Naive B cell (primary cell): ENCODE measurements at places on chromosomes 3 and 15. TPM values are rescaled to one million over a fixed set of nuclear protein-coding genes. Genes with fewer than 3 reads are reported as not detected.
A peak's percentile ranks its signal among the peaks of the same experiment; 100 is the strongest.

DNA sequence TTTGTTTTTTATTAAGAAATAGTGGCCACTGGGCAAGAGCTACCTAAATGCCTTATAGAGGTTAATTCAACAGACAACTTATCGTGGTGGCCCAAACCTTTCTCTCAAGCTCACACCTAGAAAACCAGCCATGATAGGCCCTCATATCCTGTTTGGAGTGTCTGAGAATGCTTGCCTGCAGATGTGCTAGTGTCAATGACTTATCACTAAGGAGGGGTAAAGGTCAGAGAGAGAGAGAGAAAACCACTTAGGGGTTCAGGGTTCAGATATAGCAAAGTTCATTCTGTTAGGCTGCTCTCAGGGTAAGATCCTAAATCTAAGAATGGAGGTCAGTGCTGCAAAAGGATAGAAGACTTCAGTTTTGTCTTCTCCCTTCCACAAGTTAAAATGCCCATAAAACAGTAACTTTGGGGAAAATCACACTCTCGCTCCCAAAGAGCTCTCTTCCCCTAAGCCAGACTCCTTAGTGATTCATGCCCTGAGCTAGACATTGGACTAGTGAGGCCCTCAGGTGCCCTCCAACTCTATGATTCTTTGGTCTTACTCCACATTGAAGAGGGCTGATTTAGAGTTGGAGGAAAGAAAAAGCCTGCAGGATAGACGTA lies 30.3 kb upstream of the B3GNT5 start:
- no peak for DNase-seq

GRCh38 chr3:21920421-21920861 lies 169.4 kb upstream of the ZNF385D start:
- no peak for DNase-seq

- no peak for DNase-seq
Observed at GRCh38 chr3:55507808-55508207, 20.7 kb upstream of the WNT5A start.

GRCh38 chr3:11288786-11289637 lies 16.8 kb downstream of the ATG7 start:
- peak; percentile 74 for DNase-seq

GRCh38 chr15:40046721-40047414 lies 7.9 kb upstream of the SRP14 start:
- no peak for DNase-seq

DNA sequence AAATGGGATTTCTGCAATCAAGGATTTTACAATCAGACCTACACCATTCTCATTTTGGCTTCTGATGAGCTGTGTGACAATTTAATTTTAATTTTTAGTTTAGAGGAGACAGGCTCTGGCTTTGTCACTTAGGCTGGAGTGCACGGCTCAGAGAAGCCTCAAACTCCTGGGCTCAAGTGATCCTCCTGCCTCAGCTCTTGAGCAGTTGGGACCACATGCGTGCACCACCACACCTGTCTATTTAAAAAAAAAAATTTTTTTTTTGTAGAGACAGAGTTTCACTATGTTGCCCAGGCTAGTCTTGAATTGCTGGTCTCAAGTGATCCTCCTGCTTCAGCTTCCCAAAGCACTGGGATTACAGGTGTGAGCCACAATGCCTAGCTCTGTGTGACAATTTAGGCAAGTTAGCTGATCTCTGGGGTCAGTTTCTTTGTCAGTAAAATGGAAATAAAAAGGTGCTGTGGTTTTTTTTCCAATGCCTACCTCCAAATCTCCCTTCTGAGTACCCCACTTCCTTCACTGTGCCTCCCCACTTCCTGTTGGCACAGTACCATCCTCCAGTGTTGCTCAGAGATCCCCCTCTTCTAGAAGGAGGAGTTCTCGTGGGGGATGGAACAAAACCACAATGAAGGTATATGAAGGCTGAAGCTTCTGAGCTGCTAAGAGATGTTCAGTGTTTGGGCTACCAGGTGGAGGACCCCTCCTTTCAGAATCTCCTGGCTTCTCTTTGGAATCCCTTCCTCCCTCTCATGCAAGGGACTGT lies 54.1 kb upstream of the GSK3B start:
- no peak for DNase-seq

Gene DNAH12
- not detected for polyA plus RNA-seq

DNA sequence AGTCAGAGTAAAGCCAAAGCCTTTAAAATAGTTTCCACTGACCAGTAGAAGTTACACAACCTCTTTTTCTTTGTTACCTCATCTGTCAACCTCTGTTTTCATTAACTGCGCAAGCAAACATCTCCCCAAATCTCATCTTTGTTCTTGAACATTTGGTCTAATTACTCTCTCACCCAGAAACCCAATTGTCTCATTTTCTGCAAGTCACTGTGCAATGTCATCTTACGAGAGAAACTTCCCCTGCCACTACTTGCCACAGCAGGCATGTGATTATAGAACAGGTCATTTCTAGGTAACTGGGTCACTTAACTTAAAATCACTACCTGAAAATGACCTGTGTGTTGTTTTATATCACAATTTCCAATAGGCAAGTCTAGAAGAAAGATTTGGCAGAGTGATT lies 159.4 kb downstream of the SI start:
- no peak for DNase-seq

Gene RCN2
- 58.4 TPM for polyA plus RNA-seq

- no peak for DNase-seq
Observed at GRCh38 chr3:89571707-89572106, 464.3 kb downstream of the EPHA3 start.

Gene TMCO5A
- polyA plus RNA-seq: not detected

Gene FANCD2
- 13.6 TPM for polyA plus RNA-seq

DNA sequence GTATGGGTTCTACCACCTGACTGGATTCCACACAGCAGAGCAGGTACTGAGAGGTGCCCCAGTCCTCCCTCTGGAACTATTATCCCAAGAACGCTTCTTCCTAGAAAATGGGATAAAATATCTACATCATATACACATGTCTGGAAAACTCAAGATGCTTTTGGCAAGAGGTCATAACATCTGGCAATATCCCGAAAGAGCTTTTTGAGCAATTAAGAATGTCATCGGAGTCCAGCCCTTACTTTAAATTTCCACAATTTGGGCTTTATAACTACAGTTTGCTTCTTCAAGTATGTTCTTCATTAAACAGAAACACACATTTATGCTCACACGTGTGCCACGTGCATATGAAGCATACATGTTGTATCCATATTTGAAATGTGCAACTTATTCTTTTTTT lies 365.9 kb upstream of the THBS1 start:
- DNase-seq: no peak

GRCh38 chr3:62607287-62608029 lies 234.1 kb upstream of the FEZF2 start:
- no peak for DNase-seq

DNA sequence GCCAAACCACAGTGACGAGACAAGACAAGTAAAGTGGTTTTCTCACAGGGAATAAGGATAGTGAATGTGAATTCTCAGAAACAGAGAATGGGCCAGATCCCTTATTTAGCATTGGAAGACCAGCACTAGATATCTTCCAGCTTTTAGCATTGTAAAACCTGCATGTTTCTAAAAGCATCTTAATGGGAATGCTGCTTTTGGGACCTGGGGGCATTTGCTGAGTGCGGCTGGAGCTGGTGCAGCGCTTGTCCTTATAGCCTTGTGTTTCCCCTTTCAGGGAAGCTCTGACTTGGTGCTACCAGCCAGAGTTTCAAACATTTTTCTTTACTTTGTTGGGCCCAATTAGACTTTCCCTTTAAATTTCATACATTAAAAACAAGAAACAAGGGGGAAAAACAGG lies 52.9 kb downstream of the CLSTN2 start:
- DNase-seq: no peak

GRCh38 chr3:137294839-137295238 lies 337.1 kb downstream of the IL20RB start:
- no peak for DNase-seq

DNA sequence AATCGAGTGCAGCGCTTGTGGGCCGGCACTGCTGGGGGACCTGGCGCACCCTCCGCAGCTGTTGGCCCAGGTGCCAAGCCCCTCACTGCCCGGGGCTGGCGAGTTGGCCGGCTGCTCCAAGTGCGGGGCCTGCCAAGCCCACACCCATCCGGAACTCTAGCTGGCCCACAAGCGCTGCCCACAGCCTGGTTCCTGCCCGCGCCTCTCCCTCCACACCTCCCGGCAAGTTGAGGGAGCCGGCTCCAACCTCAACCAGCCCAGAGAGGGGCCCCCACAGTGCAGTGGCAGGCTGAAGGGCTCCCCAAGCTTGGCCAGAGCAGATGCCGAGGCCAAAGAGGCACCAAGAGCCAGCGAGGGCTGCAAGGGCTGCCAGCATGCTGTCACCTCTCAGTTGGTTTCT lies 73.4 kb downstream of the PLXNA1 start:
- DNase-seq: no peak

GRCh38 chr3:27657871-27658270 lies 64.3 kb downstream of the EOMES start:
- DNase-seq: no peak

Gene CHRFAM7A
- not detected for polyA plus RNA-seq

DNA sequence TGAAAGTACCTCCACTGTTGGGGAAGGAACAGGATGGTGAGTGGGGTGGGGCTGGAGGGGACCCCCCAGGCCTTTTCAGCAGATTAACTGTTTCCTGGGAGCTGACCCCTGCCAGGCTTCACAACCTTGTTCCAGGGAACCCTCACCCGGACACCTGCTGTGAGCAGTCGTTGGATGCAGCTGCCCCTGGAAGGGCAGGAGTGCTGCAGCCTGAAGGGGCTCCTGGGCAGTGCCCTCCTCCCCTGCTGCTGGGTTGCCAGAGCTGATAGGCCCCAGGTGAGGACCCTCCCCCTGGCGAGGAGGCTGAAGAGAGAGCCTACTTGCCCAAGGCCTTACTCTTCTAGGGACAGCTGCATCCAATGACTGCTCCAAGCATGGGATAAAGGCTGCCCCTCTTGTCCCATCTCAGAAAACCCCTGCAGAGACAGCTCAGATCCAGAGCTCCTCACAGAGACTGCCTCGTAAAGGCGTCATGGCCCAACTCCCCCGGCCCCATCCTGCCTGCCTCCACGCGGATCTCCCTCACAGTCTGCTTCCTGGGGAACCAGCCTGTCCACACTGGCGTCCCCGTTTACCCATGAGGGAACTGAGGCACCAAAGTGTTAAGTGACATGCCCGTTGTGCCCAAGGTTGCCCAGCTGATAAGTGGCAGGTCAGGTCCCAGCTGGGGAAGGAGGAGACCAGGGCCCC lies 193.4 kb upstream of the LINGO1 start:
- DNase-seq: no peak

- no peak for DNase-seq
Observed at GRCh38 chr15:50278496-50278895, 13.0 kb upstream of the HDC start.

DNA sequence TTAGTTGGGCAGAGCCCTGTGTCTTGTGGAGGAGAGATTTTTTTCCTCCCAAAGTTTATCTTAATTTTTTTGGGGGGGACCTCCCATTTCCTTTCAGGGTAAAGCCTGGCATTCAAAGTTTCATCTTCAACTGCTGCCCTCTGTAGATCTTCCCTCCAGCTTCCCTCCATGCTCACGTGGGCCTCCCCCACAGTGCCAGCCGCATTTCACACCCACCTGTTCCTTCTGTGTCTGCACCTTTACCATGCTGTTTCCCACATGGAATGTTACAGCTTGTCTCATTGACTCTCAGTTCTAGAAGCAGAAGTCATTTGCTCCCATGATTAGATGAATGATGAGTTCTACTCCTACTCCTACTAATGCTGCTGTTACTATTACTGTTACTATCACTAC lies 6.5 kb downstream of the CELF6 start:
- DNase-seq: no peak

DNA sequence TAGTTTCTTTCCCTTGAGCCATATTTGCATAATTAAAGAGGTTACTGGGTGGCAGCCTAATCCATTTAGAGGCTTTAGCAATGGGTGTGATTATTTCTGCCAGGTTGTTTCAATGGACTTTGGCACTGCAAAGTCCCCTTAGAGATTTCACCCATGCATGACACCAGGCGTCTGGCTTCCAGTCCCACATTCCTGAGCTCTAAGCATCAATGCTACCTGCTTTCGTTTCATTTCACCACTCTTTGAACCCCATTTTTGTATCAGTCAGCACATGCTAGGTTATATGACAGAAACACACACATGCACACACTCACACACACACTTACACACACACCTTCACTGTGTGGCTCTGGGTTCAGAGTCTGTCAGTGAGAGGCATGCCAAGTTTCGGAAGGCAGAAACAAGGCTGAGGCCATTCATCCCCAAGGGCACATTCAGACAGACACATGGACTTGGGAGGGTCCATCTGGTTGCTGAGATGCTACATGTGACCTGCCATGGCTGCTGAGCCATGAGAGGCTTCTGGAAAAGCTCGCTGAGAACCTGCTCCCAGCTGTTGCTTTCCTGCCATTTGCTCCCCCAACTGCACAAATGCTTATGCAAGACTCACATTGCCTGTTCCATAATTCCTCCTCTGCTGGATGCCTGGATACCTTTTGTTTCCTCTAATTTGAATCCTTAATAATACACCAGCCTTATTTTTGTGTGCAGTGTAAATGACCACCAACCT lies 354.1 kb downstream of the GABRG3 start:
- DNase-seq: no peak

GRCh38 chr3:13543253-13543652 lies 5.7 kb upstream of the FBLN2 start:
- no peak for DNase-seq

- peak; percentile 78 for DNase-seq
Observed at GRCh38 chr3:52372822-52373504, 56.8 kb downstream of the DNAH1 start.

GRCh38 chr3:117630885-117631284 lies 921.3 kb downstream of the TUSC7 start:
- no peak for DNase-seq

DNA sequence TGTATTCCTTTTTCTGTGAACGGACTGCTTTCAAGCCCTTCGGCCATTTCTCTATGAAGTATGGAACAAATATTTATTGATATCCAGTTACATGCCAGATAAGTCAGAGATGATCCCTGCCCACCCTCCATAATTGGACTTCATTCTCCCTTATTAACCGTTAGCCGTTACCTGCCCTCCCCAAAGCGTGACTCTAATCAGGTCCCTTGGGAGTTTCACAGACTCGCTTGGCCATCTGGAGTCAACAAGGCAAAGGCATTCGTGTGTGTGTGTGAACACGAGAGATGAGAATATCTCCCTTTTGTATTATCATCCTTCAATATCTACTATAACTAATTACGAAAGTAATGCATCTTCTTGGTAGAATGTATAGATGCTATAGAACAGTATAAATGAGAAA lies 314.5 kb downstream of the TLE3 start:
- no peak for DNase-seq

GRCh38 chr3:31918179-31919150 lies 62.6 kb downstream of the OSBPL10 start:
- peak; percentile 29 for DNase-seq

GRCh38 chr15:57149196-57149595 lies 227.1 kb upstream of the CGNL1 start:
- DNase-seq: no peak

GRCh38 chr3:128182656-128183055 lies 29.4 kb downstream of the EEFSEC start:
- no peak for DNase-seq

GRCh38 chr3:69930564-69930963 lies 69.0 kb upstream of the SAMMSON start:
- no peak for DNase-seq

DNA sequence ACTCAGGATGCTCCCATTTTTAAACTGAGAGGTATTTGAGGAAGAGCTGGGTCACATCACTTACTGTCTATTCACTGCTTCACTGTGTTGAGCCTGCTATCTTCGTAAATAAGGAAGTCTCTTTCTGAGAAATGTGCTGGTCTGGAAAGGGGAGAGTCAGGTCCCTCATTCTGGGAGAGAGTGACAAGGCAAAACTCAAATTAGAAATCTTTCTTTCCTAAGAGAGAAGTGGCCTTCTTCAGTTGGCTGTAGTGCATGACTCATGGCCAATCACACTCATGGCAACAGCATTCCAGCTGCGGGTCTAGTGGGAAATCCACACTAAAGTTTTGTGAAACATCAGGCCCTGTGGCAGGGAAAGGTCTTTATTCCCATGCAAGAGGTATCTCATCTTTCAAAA lies 11.5 kb upstream of the TIMP4 start:
- no peak for DNase-seq
